ENCODE measurements at places on chromosomes 12 and 14.

DNA sequence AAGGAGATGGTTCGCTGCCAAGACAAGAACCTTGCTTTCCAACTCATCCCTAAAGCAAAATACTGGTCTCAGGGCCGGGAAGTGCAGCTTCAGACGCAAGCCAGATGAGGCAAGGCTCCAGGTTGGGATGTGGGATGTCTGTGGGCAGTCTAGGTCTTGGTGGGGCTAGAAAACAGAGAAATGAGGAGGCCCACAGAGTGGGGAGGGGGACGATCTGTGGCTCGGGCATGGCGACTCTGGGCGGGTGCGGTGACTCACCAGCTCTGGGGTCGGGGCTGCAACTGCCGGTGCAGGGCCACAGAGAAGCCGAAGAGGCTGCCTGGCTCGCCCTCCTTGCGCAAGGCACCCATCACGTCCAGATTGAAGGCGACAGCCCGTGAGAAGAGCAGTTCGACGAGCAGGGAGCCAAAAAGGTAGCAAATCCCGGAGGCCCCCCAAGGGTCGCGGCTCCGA, 459 bp downstream of the ITGA7 start:
- DNase-seq: no peak

DNA sequence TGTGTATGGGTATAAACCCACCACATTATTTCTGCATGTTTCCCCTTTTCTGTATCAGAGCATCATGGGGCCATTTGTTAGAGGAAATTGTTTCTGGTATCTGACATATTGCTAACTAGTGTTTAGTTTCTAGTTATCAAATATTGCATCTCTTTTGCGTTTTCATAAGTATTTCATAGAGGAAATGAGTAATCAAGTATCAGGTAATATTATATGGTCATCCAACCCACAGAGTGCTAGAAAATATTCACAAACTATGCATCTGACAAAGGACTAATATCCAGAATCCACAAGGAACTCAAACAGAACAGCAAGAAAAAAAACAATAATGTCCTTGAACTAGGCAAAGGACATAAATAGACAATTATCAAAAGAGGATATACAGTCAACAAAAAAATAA, 258.9 kb upstream of the LRIG3 start:
- no peak for DNase-seq

DNA sequence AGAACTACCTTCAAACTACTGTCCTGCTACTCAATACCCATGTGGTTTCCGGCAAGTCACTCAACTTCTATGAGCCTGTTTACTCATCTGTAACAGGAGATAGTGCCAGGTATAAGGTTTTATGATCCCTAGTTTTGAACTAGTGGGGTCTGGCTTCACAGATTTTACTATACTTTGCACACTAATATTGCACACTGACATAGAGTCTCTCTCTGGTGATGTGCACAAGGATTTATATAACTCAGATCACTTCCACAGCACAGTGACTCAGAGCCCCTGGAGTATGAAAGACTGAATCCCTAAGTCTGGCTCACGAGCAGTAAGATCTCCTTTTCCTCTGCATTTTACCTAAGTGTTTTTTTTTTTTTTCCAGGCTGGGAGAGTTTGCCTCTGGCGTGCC, 69.7 kb upstream of the SLC38A2 start:
- DNase-seq: no peak

DNA sequence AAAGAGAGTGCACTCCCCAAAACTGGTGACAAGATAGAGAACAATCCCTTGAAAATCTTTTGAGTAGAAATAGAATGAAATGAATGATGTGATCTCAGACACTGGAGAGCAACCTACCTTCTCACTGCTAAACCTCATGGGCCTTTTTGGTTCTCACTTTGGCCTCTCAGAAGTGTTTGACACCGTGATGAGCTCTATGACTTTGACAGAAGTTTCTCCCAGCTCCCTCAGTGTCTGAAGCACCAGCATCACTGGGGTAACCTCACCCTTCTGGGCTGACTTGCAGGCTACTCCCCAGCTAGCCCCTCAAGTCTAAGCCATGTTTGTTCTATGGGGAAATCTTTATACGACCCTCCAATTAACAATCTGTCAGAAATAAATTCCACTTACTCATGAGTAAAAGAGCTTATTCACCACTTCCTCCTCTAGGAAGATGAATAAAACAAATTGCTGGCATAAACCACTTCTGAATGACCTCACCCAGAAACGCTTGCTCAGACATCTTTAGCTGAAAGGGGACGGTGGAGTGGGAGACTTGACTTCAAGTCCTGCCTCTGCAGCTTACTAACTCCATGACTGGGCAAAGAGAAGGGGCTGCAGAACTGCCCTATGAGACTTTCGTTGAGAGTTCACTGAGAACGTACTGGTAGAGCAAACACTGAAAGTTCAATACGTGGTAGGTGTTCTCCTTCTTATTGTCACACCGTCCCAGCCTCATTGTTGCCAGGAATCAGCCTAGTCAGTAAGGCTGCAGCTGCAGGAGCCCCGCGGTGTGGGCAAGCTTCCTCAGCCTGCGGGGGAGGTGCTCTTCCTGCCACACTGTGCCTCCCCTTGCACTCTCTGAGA, 46.5 kb downstream of the ST8SIA1 start:
- DNase-seq: no peak

- no peak for DNase-seq
These were observed 99.3 kb downstream of the CACNA1C start for GRCh38 chr12:2152134-2152533.

DNA sequence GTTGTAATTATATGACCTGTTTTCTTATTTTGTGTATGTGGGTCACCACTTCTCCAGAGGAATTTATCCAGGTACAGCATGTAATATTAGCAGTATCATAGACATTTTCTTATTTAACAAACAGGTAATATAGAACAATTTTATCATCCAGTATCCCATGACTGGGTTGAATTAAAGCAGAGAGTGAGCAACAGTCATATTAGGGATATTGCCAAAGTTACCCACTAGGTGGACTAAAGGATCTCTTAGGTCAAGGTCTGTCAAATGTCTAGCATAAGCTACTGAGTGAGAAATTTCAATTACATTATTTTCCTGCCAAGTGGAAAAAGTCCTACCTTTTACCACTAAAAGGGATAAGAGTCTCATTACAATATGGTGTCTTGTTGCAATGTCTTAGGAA, 62.1 kb upstream of the TRIM9 start:
- no peak for DNase-seq

GRCh38 chr12:63766498-63766897, 13.2 kb upstream of the RXYLT1 start:
- no peak for DNase-seq

- no peak for DNase-seq
These were observed 75.2 kb downstream of the TNFAIP2 start for GRCh38 chr14:103198131-103199105.

DNA sequence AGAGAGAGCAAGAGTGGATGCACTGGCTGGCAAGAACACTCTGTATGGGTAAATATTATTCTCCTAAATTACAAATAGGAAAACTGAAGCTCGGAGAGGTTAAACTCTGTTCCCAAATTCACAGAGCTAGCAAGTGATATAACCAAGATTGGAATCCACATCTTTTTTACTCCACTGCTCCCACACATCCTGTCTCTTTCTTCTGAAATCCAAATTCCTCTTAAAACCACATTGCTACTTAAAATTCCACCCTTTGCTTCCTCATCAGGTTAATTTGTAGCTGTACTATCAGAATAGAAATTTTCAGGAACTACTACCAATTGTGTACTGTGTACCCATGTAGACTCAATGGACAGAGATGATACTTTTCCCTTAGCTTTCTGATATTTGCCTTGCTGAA, 74.4 kb downstream of the ARMH4 start:
- no peak for DNase-seq

DNA sequence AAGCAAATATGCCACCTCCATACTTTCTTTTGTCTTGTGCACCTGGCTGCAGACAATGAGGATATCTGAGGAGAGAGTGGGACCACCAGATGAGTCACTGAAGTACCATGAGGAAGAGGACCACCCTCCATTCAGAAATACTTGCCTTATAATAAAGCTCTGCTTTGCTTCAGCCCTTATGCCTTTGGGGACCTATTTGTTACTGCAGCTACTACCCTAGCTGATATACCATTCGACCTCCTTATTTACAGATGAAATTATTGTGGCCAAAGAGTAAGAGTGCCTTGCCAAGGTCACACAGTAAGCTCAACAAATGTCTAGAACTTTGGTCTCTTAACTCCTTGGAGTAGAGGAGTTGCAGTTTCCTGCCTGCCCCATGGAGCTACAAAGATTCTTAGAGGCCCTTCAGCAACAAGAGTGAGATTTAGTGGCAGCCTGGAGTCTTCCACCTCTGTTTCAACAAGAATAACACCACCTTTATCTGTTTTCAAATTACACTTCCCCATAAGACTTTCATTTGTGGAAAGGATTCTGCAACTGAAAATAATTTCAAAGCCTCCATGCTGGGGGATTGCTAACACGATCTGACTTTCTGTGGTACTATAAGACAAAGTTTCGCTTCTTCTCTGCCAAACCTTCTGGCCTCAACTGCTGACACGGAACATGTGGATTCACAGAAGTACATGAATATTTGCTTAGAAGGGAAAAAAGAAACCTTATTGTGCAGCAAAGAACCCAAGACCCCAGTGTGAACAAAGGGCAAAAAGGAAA, 3.6 kb downstream of the CMKLR1 start:
- peak; percentile 40 for DNase-seq

DNA sequence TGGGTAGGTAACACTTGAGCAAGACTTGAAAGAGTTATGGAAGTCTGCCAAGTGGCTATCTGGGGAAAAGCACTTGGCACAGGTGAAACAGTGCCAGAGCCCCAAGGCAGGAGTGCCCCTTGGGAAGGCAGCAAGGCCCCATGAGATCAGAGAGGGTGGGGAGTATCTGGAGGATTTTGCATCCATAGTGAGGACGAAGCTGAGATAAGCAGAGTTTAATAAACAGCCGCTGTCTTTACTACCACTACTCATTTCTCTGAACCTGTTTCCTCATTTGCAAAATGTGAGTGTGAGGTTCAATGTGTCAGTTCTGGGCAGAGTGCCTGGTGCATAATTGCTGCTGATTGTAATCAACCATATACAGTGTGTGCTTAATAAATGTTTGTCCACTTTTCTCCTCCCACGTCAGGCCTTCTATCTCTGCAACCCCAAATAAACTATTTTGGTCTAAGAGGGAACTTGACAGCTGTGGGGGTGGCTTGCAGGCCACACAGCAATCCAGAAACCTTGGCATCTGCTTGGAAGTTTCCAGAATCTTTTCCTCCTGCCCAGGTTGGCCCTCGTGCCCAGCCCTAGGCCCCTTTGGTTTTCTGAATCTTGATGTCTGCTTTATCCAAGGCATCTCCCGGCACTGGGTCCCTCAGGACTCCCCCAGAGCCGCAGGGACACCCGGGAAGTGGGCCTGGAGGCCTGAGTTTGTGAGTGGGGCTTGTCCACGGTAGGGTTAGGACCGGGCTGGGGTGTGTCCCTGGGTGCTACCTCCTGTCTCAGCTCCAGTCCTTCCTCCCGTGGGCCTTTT, 4.5 kb downstream of the ABCB9 start:
- DNase-seq: no peak

DNA sequence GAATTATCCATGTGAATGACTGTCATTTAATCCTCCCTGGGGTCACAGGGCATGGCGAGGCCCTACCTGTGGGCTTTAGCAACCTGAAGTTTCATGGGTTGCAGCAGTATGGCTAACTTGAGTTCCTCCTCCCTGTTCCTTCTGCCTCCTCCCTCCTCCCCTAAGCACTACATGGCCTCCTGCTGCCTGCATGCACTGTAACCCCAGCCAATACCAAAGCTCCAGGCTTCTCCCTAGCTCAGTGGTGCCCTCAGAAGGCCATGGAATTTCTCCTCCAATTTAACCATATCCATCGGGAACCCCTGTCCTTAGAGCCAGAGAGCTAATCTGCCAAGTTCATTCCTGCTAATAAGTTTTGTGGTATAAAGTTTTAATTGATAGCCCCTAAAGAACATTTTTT, 95.1 kb downstream of the NT5DC3 start:
- no peak for DNase-seq

DNA sequence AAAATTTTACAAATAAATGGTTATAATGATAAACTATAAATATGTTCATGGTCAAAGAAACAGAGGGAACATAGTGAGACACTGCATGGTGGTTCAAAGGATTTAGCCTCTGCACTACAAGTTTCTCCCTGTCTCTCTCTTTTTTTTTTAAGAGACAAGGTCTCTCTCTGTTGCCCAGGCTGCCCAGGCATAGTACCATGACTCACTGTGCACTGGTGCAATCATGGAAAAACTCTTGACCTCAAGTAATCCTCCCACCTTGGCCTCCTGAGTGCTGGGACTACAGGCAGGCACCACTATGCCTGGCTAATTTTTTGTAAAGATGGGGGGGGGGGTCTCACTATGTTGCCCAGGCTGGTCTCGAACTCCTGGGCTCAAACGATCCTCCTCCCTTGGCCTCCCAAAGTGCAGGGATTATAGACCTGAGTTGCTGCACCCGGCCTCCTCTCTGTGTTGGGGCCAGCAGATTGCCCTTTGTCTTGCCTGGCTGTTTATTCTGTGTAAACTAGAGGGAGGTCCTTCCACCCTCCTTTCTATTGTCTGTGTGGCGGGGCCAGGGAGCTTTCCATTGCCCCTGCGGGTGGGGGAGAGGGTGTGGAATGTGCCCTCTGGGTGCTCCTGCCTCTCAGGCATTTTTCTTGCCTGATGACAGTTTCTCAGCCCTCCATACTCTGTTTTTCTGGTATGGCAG, 22.1 kb downstream of the MTHFD1 start:
- no peak for DNase-seq

DNA sequence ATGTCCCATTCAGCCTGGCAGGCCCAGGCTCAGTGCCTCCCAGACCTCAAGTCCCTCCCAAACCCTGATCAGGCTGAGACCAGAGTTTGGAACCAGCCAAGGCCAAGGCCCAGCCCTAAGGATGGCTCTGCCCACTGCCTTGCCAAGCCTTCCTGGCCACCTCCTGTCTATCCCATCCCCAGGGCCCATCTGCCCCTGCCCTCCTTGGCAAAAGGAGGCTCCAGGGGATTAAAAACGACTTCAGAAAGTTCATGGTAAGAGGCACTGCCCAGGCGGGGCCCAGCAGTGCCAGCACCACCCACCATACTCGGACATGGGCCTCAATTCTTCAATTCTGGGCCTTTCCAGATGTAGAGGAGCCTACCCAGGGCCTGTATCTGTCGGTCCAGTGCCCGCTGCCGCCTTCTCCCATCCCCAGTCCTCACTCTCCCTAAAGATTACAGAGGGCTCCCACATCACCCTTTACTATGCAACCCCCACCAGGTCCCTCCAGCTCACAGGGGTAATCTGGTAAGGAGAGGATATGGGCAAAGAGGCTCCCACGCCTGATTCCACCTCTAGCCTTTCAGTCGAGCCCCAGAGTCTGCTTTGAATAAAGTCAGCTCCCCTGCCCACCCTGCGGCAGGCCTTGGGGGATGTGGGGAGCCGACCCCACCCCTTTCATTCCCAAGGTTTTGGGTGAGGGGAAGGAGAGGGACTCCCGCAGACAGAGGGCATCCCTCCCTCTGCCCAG, 932 bp downstream of the ADCY6 start:
- peak; percentile 31 for DNase-seq

GRCh38 chr12:116308647-116309046, 31.2 kb upstream of the MED13L start:
- DNase-seq: no peak

DNA sequence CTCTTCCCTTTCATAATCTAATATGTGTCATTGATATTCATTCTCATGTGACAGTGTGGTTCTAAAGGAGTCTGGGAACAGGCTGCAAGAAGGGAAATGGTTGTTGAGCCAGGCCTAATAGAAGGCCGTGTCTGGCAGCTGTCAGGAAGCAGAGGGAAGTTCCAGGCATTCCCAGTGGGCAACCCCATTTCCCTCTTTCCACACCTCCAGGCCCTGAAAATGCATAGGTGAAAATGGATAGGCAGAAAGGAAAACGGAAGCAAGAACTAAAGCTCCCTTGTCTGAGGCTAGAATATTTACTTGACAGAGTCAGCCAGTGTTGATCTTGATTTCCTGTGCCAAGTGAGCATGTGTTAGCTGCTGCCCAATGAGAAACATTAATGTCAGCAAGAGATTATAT, 97.7 kb downstream of the PPM1A start:
- no peak for DNase-seq
